ENCODE measurements at places on chromosomes 11 and 22.

- no peak for DNase-seq
Measured at GRCh38 chr11:123642435-123642834, 12.0 kb downstream of the SCN3B start.

DNA sequence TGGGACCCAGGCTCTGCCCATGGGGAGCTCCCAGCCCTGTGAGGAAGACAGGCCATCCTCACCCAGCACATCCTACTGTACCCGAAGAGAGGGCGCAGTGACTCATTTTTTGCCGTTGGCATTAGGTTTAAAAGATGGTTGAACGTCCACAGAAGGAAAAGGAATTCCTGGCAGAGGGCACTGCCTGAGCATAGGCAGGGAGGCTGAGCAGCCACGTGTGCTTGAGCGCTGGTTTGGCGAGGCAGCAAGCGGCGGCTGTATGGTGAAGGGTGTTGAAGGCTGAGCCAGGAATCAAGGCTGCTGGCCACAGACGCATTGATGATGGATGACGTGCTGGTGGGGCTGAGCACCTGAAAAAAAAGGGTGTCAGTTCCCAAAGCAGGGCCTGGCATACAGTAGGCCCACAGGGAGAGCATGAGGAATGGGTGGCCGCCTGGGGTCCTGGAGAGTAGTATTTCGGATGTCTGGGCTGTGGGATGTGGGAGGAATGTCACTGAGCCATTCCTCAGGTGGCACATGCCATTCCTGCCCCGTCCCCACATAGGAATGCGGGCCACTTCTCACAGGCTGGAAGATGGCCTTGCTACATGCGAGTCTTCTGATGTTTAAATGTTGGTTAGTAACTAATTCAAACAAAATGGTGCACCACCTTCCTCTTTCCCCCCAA, 112.5 kb downstream of the KIAA1671 start:
- DNase-seq = no peak

- DNase-seq = no peak
Measured at GRCh38 chr22:16922076-16922475, 85.9 kb downstream of the GAB4 start.

GRCh38 chr11:14764179-14764578, 120.6 kb downstream of the PDE3B start:
- DNase-seq = no peak

- no peak for DNase-seq
Measured at GRCh38 chr11:86749376-86749775, 51.0 kb upstream of the PRSS23 start.

DNA sequence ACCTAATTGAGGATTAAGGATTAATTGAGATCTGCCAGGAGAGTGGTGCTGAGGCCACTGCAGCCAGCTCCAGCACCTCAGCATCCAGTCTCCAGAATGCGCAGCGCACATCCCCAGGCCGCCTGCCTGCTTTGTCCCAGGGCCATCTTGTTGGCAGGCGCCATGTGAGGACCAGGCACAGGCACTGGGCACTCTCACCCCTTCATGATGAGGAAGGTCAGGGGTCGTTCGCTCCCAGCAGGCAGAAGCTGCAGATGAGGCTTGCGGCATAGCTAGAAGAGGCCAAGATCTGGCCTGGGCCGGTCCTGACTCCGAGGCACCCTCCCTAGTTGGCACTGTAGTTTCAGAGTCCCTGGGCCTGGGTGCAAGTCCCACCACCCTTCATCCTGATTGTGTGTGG, 6.4 kb downstream of the CABP2 start:
- DNase-seq = no peak

GRCh38 chr11:12375720-12376119, 1.7 kb upstream of the PARVA start:
- no peak for DNase-seq

- no peak for DNase-seq
Measured at GRCh38 chr11:9274499-9275258, 9.5 kb upstream of the DENND5A start.

DNA sequence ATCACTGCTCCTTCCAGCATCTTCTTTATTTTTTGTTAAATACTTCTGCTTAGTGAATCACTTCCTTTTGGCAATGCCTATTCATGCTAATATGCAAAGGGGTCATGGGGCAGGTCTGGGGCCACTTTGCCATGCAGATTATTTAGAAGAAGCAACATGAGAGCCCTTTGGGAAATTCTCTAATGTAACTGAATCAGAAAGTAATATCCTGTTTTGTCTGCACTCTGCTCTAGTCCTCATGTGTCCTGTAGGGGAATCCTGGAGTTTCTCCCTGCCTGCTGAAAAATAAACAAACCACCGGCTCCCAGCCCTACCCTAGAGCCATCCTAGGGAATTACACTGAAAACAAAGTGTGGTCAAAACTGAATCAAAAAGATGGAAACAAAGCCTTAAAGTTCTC, 176.5 kb upstream of the POU2AF2 start:
- DNase-seq = no peak

- DNase-seq = no peak
Measured at GRCh38 chr22:20852076-20852475, 6.5 kb downstream of the PI4KA start.

DNA sequence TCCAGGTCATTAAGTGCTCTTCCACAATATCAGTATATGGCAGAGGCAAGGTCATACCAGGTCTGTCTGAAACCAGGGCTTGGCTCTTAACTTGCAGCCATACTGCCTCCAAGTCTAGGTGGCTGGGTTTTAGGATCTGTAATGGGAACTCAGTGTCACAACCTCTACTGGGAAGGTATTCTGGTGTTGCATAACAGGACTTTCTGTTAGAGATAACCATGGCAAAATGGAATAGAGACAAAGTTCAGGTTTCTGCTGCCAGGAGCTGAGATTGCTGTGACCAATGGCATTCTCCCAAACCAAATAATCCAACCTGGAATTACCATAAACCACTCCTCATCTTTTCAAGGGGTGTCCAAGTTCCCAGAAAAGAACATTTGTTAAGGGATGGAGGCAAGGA, 6.8 kb upstream of the SAA1 start:
- DNase-seq = no peak

GRCh38 chr22:32318361-32318760, 39.3 kb upstream of the RFPL3 start:
- DNase-seq = no peak

DNA sequence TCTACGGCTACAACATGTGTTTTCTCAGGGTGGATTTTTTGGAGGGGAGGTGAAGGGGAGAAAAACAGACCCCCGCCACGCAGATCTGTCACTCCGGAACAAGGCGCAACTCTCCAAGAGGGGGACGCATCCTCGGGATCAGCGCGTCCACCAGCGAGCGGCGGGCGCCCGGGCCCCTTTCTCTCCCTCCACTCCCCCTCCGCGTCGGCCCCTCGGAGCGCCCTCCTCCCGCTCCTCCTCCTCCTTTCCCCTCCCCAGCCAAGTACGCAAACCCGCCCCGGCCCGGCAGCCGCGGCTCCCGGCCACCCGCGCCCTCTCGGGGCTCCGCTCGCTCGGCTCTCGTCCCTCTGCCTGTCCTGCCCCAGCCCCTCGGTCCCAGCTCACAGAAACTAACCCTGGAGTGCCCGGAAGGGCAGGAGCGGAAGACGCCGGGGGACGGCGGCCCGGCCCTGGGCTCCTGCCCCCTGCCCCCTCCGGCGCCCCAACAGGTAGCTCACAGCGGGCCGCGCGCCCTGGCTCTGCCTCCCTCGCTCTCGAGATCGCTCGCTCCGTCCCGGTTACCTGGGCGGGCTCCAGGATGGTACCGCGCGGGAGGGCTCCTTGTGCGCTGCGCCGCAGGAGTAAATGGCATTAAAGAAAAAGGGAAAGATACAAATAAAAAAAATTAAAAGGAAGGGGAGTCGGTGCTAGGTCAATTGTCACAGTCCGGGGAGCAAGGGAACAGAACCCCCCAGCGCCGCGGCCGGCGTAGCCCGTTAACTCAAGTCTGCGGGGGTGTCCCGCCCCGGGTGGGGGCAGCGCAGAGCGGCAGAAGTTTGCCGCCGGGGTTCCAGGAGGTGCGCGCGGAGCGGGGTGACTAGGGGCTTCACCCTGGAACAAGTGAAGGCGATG, 131.4 kb upstream of the C11orf58 start:
- DNase-seq = no peak

DNA sequence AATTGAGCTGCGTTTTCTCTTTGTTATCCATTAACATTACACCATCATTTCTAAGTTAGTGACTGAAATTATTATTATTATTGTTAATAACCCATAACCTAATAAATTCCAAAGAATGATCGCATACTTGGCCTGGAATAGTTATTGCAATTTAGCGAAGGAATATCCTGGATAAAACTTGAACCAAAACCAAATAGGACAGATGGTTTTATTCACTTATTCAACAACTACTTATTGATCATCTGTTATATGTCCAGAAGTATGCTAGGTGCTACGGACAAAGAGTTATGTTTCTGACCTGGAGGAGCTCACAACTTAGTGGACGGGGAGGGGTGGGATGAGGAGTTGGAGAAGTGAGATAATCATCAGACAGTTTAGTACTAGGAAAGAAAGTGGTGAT, 44.8 kb upstream of the ARHGAP20 start:
- DNase-seq = no peak

- no peak for DNase-seq
Measured at GRCh38 chr11:111326824-111327223, 28.5 kb downstream of the POU2AF3 start.

GRCh38 chr11:112082729-112083128, 3.8 kb downstream of the TIMM8B start:
- DNase-seq = peak; percentile 24

All from stimulated activated CD8-positive, alpha-beta memory T cell treated with anti-CD3 and anti-CD28 coated beads, Interleukin-15, amount 100 ng/mL, for 48 hours (primary cell).